ENCODE measurements at places on chromosomes 1 and 21. TPM values are rescaled to one million over a fixed set of nuclear protein-coding genes. Genes with fewer than 3 reads are reported as not detected.

The SZRD1 gene
- 212 TPM for total RNA-seq

- no peak for DNase-seq
These were observed 54.0 kb downstream of the CLIC6 start for GRCh38 chr21:34722684-34723300.

- DNase-seq, result no peak
These were observed 29.6 kb downstream of the CLIC6 start for GRCh38 chr21:34698270-34699015.

- DNase-seq, result no peak
These were observed 1.9 kb upstream of the MRPL24 start for GRCh38 chr1:156742801-156743200.

DNA sequence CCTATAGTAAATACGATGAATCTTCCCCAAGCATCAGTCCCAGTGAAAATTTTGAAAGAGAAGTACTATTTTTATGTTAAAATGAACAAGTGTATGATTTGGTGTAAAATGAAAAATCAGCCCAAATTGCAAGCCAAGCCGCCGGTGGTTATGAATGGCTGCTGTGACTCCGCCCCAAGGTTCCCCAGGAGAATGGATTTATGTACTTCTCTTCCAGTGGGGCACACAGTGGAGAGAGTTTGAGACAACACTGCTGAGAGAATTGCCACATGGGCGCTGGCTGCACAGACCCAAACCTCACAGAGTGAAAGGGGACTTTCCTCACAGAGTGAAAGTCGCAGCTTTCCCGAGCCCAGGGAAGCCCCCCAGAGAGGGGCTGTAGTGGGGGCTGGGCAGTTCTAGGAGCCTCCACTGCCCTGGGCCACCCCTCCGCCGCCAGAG lies 24.0 kb downstream of the CDK18 start:
- no peak for DNase-seq
